Keratinocyte (primary cell): ENCODE measurements at places on chromosomes 7 and 10.

GRCh38 chr7:47801423-47801822 lies 146.8 kb downstream of the PKD1L1 start:
- no peaks in the 10 kb centered on the region for H3K27me3 ChIP-seq
- peaks cover 10% of the 10 kb centered on the region for H3K4me1 ChIP-seq
- H3K27ac ChIP-seq, result no peak overlapping the region
- no peak for DNase-seq

DNA sequence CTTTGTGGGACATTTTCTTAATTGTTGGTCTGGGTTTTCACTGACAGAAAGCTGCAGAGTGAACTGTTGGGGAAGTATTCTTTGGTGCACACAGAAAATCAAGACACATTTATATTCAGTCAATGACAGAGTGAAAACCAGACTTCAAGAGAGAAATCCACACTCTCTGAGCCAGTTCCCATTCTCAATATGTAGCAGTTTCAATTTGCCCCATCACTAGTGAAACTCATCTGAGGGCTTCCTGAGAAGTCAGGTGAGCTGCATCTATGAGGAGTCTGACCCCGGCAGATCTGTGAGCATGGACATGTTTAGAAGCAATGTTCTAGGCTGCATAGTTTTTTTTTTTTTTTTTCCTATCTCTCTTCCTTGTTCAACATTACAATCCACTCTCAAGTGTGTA lies 163.7 kb upstream of the AHR start:
- H3K4me3 ChIP-seq, result no peak overlapping the region
- DNase-seq, result no peak
- no peaks in the 10 kb centered on the region for H3K36me3 ChIP-seq
- H3K4me1 ChIP-seq, result no peaks in the 10 kb centered on the region
- H3K27ac ChIP-seq, result no peak overlapping the region

DNA sequence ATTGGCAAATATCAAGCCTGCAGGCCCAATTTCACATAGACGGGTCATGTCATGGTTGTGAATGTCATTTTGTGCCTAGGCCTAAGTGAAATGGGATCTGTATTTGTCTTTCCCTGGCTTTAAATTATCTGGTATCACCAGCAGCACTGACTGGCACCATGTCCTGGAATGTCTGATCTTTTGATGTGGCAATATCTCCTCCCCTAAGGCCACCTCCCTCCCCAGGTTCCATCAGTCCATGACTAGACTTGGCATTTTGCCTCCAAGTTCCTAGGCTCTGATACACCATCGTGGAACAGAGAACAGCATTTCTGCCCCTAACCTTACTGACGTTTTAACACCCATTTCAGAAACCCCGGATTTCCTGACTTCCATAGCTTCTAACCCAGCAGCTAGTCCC lies 513.9 kb downstream of the GALNT17 start:
- no peak overlapping the region for H3K4me3 ChIP-seq
- DNase-seq, result no peak
- no peaks in the 10 kb centered on the region for H3K36me3 ChIP-seq
- H3K27ac ChIP-seq, result no peak overlapping the region
- no peaks in the 10 kb centered on the region for H3K27me3 ChIP-seq

DNA sequence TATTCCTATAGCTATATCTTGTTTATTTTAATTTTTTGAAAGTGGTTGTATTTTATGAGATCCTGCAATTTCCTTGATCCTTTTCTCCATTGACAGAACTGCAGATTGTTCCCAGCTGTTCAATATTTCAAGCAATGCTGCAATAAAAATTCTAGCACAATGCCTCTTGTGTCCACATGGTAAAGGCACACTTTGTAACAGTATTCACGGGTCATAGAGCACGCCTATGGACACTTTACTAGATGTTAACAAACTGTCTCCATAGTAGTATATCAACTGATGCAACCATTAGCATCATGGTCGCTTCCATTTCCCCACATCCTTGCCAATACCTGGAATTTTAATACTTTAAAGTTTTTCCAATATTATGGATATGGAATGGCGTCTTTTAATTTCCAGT lies 123.9 kb upstream of the FZD8 start:
- no peak overlapping the region for H3K4me3 ChIP-seq
- H3K4me1 ChIP-seq, result no peaks in the 10 kb centered on the region
- no peaks in the 10 kb centered on the region for H3K36me3 ChIP-seq
- no peak for DNase-seq
- H3K27me3 ChIP-seq, result no peaks in the 10 kb centered on the region
- H3K27ac ChIP-seq, result no peak overlapping the region
